ENCODE measurements at places on chromosomes 3 and 15.

DNA sequence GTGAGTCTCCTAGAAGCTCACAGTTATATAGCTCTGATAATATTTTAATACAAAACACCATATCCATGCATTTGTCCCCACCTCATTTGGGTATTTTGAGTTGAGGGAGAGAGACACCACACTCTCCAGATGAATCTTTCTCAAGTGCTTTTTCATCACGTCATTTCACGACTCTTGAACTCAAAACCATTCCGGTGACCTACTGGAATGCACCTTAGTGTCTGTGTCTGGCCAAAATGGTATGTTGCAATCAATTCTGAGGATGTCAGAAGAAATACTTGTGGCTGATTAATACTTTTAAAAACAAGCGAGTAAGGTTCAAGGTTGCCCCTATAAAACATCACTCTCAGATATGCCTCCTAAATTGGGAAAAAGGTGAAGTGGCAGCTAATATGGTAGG, 352.6 kb upstream of the ICE2 start:
- no peak for DNase-seq

GRCh38 chr3:59133311-59133710, 83.5 kb upstream of the CFAP20DC start:
- no peak for DNase-seq

DNA sequence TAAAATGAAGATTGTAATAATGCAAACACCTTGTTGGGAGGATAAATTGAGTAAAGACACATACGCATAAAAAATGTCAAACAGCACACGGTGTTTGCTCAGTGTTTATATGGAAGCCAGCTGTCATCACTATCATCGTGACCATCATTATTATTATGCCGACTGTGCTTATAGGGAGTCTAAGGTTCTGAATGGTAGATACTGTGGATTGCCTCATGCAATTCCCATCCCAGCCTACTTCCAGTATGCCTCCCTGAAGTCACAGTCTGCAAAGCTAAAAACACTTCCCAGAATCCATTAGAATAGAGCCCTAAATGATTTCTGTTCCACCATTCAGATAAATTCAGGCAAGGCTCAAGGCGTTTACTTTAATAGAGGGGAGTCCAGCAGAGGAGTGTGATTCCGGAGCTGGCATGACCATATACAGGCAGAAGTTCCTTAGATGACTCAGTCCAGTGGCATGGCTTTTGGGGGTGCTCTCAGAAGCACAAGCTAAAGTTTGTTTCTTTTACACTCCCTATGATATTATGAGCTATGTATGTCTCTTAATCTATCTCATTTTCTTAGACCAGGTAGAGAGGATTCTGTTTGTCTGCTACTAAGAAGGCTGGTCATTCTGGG, 148.7 kb downstream of the MEX3B start:
- peak; percentile 26 for DNase-seq

GRCh38 chr15:100715571-100716455, 113.4 kb downstream of the ASB7 start:
- DNase-seq, result no peak

- DNase-seq, result no peak
These were observed at the start of gene CD96 for GRCh38 chr3:111541911-111542483. TSS of gene CD96 (plus strand) at chr3:111542197. CDS start at chr3:111542249, 52 bp downstream.

DNA sequence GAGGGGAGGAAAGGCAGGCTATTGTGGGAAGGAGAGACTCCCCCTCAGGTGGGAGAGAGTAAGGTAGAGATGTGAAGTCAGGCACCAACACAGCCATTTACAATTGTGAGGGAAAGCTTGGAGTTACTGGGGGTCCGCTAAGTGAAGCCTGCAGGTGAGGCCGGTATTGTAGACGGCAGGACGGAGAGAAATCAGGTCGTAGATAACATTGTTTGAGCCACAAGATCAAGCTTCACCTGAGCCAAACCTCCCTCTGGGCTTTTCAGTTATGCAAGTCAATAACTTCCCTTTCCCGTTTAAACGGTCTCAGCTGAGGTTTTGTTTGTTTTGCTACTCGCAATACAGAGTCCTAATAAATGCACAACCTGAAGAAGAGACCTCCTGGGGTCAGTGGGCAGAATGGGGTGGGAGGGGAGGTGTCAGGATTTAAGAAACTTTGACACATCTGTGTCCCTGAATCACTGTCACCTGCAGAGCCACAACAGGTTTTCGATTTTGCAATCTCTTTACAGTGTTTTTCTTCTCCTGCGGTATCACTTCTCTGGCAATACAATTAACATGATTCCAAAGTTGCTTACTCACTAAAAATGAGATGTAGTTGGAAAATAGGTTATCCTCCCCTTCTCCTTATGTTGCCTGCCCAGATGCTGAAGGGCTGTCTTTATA, 72.0 kb upstream of the GLCE start:
- peak; percentile 65 for DNase-seq

DNA sequence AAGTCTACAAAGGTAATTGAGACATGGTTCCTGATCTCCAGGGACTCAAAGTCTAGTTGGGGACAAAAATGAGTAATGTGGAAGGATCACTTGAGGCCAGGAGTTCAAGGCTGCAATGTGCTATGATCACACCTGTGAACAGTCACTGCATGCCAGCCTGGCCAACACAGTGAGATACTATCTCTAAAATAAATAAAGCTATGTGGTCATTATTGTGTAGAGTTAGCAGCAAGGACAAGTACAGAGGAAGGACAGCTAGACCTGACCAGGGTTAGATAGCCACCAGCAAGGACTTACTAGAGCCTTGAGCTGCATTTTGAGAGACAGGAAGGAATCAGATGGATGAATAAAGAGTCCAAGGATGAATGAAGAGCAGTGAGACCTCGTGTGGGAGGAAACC, 166.5 kb downstream of the MINAR1 start:
- DNase-seq, result no peak

DNA sequence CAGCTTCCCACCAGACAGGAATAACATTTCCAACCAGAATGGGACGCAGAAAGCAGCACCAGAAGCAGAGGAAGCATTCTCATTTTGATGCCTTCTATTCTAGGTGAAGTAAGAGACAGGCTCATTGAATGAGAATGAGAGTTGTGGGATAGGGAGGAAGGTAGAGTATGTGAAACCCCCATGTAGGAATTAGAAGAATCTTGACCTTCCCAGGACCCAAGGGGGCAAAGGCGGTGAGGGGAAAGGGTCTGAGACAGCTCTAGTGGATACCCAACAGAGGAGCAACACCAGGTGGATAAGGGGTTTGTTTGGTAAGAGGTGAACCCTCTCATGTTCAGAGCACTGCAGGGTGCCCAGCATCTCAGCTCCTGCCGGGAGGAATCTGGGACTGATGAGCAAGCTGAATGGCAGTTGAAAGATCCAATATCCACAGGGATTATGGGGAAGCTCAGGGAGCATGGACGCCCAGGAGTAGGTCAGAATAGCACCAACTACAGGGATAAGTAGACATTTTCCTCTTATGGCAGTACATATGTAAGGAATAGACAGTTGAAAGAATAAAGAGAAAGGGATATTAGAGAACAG, 77.0 kb downstream of the PLCL2 start:
- no peak for DNase-seq

GRCh38 chr3:66723231-66723630, 222.4 kb upstream of the LRIG1 start:
- DNase-seq, result no peak

GRCh38 chr15:89442671-89443307, 53.6 kb downstream of the RHCG start:
- DNase-seq, result peak; percentile 55

DNA sequence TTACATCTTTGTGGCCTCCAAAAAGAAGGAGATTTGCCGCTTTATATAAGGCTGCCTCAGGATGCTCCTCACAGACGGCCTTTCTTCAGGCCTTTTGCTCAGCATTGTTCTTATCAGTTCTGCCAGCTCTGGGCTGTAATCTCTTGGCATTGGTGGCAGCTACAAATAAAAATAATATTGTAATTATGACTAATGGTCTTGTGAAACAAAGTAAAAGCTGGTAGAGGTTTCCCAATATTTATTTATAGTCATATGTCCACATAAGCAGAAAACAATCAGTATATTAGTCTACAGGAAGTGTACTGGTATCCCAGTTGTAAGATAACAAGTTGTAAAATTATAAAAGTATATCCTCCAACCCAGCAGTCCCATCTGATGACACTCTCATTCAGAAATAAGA, 7.3 kb downstream of the NEK4 start:
- DNase-seq, result peak; percentile 59

DNA sequence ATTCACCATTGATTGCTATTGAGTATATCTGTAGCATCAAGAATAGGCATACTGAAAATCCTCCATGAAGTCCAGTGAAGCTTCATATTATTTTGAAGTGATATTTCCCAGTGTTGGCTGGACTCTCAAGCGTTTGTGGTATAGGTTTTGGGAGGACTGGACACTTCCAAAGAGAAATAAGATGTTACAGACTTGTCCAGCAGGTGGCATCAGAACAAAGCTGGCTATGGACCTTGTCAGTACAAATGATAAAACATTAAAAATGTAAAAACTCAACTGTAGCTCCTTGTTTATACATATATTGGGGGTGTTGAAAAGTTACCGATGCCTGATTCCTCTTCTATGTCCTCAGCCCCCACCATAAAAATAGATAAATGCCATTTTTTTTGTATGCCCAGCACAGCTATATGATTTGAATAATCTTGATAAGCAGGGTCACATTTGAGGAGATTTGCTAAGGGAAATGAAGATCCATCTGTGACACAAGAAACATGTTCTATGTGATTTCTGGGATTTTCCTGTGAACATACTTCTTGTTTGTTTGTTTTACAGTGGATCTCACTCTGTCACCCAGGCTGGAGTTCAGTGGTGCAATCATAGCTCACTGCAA, 54.5 kb upstream of the GOLGA6B start:
- DNase-seq, result peak; percentile 63

DNA sequence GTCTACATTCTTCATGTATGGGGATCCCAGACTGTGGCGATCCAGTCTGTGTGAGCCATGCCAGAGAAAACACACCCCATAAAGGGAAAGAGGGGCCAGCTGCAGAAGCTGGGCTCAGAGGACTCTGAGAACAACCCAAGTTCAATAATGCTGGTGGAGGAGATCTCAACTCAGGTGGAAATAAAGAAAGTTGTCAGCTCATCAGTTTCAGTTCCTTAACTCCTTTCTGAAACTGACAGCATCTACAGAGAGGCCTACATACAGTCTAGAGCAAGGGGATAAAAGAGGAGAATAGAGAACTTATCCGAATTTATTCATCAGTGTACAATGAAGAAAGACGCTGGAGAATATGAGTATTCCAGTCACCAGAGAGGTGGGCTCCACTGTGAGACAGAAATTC, 77.0 kb downstream of the NTRK3 start:
- no peak for DNase-seq

- peak; percentile 45 for DNase-seq
These were observed 141.4 kb upstream of the MRPS22 start for GRCh38 chr3:139202226-139202958.

DNA sequence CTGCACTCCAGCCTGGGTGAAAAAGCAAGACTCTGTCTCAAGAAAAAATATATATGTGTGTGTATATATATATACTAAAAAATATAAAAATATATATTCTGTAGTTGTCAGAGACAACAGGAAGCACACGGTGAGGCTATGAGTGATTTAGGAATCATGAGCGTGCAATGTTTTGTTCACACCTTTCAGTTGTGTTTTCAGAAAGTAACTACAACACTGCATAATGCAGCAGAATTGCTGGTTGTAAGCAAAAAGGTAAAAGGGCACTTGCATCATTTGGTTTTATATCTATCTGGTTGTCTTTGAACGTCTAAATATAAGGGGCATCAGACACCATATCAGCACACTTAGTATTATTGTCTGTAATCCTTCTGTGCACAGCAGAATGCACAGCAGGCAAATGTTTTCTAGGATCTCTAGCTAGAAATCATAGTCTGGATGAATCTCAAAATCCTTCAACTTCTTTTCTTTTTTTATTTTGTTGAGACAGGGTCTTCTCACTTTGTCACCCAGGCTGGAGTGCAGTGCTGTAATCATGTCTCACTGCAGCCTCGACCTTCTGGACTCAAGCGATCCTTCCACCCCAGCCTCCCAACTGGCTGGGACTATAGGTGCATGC, 44.8 kb downstream of the CCR3 start:
- DNase-seq, result no peak

DNA sequence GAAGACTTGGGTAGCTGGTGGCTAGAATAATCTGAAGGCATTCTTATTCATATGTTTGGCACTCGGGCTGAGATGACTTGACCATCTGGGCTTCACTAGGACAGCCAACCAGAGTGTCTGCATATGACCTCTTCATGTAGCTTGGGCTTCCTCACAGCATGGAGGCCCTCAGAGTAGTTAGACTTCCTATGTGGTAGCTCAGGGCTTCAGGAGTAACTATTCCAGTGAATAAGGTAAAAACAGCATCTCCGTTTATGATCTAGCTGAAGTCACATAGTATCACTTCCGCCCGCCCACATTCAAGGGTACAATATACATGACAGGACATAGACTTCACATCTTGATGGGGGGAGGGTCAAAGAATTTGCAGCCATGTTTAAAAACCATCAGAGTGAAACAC, 18.9 kb upstream of the CMTM8 start:
- no peak for DNase-seq

- no peak for DNase-seq
These were observed 99.6 kb downstream of the RPLP1 start for GRCh38 chr15:69552057-69552815.

- no peak for DNase-seq
These were observed 28.4 kb upstream of the RAB6B start for GRCh38 chr3:133924041-133924440.

DNA sequence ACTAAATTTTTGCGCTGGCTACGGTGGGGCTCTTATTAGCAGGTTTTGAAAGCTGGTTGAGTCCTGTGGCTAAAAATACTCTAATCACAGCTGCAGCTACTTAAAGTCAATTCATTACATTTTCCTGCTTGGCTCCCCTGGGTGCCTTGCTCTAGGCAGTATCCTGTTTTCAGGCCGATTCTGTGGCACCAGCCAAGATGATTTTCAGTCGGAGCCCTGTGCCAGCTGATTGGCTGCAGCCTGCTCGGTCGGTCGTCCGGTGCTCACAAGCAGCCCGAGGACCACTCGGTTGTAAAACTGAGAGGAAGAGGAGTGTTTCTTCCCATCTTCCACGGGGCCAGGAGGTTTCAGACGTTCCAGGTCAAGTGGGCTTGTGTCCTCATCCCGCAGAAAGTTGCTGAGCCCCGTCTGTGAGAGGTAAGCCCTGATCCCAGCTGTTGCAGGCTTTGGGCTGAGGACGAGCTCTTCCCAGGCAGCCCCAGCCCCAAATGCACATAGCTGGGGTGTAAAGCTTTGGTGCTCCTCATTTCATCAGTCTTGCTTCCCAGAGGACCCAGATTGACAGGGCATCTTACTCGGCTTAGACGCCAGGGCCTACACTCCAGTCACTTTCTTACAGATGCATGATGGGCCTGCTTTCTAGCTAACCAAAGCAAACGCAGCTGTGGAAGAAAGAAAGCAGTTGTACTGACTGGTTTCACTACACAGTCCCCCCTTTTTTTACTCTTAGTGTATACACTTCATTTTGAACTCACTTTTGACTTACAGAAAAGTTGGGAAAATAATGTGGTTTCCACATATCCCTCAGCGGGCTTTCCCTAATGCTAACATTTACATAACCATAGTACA, 15.9 kb downstream of the LYSMD4 start:
- no peak for DNase-seq
